ENCODE measurements at places on chromosomes 7 and 10.
A peak's percentile ranks its signal among the peaks of the same experiment; 100 is the strongest.

DNA sequence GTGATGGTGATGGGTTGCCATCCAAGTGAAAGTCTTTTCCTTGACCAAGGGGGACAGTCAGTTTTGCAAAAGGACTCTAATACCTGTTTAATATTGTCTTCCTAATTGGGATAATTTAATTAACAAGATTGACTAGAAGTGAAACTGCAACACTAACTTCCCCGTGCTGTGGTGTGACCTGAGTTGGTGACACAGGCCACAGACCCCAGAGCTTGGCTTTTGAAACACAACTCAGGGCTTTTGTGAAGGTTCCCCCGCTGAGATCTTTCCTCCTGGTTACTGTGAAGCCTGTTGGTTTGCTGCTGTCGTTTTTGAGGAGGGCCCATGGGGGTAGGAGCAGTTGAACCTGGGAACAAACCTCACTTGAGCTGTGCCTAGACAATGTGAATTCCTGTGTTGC, 6.9 kb downstream of the PPIF start:
- DNase-seq: no peak

DNA sequence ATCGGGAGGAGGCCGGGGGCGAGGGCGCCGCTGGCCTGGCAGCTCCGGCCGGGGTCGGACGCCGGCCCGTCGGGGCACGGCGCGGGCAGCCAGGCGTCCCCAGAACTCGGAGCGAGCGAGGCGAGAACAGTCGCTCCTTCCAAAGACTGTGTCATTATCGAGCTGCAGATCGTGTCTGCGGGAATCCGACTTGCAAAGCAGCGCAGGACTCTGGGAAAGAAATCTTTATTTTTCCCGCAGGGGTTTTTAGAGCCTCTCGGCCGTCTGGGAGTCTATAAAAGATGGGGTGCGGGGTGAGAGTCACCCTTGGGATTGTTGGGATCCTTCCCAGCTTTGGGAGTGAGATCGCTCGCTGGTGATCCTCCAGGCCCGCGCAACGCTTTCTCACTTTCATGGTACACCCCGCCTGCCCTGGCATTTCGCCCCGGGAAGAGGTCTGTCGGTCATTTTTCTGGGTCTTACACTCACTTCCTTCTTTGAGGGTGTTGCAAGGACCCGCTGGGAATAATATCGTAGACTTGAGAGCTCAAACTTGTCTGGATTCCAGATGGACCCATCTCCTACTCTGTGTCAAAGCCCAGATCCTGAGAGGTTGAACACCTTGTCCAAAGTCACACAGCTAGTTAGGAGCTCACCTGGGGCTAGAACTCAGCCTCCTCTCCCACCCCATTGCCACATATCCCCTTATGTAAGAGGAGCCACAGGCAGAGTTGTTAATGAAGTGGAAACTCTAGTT, 1.0 kb downstream of the UBTD1 start:
- DNase-seq: no peak

DNA sequence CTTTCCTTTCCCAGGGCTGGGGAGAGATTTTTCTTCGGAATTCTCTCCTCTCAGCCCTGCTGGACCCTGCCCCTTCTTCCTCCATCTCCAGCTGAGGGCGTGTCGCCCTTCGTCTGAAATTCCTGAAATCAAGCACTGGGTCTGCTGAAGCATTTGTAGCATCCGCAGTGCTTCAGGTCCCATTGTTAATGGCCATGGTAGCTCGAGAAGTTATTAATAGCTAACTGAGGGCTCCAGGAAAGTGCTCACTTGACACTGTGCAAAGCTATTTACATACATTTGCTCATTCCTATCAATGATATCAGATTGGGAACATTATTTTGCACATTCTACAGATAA, 515 bp downstream of the FAM149B1 start:
- no peak for DNase-seq

DNA sequence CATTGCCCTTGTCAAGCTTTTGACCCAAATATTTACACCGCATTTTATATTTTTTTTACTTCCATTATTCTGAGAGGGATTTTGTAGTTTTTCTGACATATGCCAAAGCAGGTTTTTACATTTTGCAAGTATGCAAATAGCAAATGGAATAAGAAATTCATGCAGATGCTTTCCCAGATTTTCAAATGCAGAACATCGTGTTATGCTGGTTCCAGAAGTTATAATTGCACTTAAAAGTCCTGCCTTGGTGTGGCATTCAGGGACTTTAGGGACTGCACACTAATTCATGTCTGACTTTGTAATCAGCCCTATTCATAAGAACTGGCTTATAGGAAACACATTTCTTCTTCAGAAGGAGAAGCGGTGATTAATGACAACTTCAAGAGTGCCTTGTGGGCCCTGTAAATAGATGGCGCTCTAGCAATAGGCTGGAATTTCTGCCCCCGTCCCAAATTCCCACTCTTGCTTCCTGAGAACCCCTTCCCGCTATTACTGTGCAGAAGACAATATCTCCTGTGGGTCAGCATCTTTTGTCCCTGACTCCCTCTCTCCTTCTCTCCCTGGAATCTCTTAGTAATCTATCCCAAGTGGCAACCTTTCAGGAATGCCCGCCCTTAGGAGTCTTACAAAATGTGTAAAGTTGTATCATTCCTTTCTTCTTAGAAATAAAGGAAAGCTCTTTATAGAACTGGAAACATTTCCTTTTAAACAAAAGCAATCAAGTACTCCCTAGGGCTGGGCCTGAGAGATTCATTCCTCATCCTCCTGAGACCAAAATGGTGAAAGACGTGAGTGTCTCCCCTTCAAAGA, 264.0 kb downstream of the INHBA start:
- DNase-seq: no peak

GRCh38 chr10:28429573-28430216, 103.2 kb upstream of the WAC start:
- peak; percentile 23 for DNase-seq

- DNase-seq: no peak
These were observed 11.6 kb downstream of the OR6V1 start for GRCh38 chr7:143063741-143064140.

DNA sequence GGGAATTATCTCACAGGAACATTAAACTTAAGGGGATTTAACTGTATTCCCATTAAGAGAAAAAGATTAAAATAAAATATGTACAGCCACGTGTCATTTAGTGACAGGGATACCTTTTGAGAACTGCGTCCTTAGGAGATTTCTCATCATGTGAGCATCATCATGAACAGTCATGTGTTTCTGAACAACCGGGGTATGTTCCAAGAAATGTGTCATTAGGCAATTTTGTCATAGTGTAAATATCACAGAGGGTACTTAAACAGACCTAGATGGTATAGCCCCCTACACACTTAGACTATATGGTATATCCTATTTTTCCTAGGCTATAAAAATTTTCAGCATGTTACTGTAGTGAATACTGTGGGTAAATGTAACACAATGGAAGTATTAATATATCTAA, 840.3 kb downstream of the CNTNAP2 start:
- no peak for DNase-seq

GRCh38 chr10:9635691-9636090, 1382.0 kb upstream of the CELF2 start:
- DNase-seq: no peak

DNA sequence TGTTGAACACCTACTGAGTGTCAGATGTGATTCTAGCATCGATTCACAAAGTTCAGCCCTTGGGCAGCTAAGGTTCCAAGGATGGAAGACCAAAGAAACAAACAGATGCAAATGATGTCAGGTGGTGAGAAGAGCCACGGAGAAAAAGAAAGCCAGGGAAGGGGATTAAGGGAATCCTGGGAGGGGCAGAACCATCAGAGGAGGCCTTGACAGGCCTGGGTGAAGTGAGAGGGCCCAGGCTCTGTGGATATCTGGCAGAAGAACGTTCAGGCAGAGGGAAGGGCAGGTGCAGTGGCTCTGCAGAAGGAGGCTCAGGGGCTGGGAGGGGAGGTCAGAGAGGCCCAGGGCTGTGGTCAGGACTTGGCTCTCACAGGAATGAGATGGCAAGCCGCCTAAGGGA, 90.4 kb downstream of the C10orf105 start:
- no peak for DNase-seq

- no peak for DNase-seq
These were observed 30.9 kb upstream of the SMKR1 start for GRCh38 chr7:129471402-129471827.

DNA sequence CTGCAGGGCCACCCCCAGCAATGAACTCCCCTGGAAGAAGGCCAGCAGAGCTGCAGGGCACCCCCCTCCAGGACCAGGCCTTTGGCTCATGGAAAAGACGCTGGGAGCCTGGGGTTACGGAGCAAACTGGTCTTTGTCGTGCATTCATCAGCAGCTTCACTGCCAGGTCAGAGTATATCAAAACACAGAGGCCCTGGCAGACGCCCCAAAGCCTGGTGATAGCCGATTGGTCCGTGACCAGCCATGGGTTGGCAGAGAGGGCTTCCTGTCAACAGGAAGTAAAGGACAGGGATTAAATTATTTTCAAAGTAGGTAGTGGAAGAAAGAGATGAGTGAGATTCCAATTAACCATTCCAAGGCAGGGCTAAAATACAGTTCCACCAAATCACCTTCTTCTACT, 9.0 kb downstream of the PRKAG2 start:
- no peak for DNase-seq

DNA sequence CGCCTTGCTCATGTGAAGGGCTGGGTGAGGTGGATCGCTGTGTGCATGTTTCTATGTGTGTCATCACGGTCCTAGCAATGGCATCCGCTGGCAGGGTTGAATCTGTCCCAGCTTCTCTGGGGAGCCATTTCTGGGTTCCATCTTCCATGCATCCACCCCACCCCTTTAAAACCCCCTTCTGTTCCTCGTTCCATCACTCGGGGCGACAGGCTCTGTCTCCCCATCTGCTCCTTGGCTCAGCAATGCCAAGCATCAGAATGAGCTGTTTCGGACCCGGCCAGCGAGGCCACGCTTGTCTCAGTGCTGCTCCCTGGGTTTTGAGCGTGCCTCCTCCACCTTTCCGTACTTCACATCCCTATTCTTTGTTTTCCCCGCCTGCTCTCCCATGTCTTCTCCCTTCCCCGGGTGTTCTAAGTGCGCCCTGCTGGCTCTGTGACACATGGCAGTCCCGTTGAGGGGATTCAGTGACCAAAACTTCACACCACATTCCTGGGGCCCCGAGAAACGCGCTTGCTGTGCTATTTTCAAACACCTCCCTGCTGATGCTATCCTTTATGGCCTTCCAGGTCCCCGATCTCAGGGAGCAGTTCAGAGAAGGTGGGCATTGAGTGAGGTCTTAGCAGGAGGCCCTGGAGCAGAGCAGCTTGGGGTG, 554.1 kb upstream of the FOXK1 start:
- no peak for DNase-seq

GRCh38 chr7:139104091-139104450, 5.4 kb downstream of the ZC3HAV1 start:
- DNase-seq: peak; percentile 17

GRCh38 chr10:78472551-78472890, 438.9 kb downstream of the RPS24 start:
- DNase-seq: no peak

DNA sequence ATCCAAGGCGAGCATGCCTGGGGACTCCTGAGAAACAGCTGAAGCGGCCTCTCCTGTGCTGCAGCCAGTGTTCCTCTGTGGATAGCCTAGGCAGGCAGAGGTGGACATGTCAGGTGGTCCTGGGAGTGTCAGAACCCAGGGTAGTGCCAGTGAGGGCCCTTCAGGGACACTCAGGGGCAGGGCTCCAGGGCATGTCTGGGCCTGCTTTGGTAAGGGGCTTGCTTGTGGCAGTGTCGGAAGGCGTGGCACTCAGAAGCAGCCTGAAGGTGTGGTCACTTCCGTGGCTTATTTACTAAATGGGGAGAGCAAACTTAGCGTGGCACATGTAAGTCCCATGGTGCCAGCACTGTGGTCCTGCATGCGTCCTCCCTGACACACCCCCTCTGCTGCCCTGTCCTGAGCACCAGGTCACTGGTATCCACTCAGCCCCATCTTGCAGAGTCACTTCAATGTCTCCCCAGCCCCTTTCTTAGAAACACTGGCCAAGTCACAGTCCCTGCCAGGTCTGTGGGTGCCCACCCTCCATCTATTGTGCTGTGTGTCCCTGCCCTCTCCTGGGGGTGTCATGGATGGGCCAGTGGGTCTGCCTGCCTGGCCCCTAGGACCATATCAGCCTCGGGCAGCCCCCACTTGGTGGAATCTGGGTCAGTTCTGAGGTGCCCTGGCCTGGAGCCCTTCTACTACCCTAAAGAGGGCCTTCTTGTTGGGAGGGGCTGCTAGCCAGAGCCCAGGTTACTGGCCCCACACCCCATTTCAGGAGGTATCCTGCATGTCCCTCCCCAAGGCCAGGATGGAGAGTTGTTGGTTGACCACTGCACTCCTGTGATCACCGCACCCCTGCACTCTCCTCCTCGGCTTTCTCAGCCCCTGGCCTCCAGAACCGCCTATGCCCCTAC, 6.4 kb downstream of the ZMIZ2 start:
- DNase-seq: no peak

- DNase-seq: peak; percentile 73
These were observed 148.1 kb downstream of the SLIT1 start for GRCh38 chr10:97037365-97038361.

- peak; percentile 55 for DNase-seq
These were observed 662 bp downstream of the DNAJC2 start for GRCh38 chr7:103343758-103344452.

GRCh38 chr10:97903128-97904017, 53.7 kb downstream of the GOLGA7B start:
- no peak for DNase-seq

Data from K562 (cell line).